Bronchial epithelial cell (primary cell): ENCODE measurements at places on chromosomes 5 and 9. TPM values are rescaled to one million over a fixed set of nuclear protein-coding genes. Genes with fewer than 3 reads are reported as not detected.

F2RL2 gene
- total RNA-seq, result under 0.01 TPM in 1 of 2 replicates, not detected in the other

ANKDD1B gene
- 1.3 and 1.9 TPM in 2 replicates for total RNA-seq

PCDHA1 gene
- total RNA-seq, result under 0.01 TPM in 1 of 2 replicates, not detected in the other

GARNL3 gene
- total RNA-seq, result 2.4 and 5.4 TPM in 2 replicates

SLC45A2 gene
- total RNA-seq, result not detected in 2 replicates

BARHL1 gene
- total RNA-seq, result not detected in 2 replicates

MRPL22 gene
- 14.2 and 30.7 TPM in 2 replicates for total RNA-seq

PCDHB8 gene
- under 0.01 TPM in 2 replicates for total RNA-seq

CBY3 gene
- total RNA-seq, result not detected in 2 replicates

PCDHGA7 gene
- total RNA-seq, result under 0.01 and 0.51 TPM in 2 replicates

TEX48 gene
- total RNA-seq, result not detected in 2 replicates

TRPM3 gene
- total RNA-seq, result not detected in 2 replicates

NEURL1B gene
- total RNA-seq, result 4.7 and 6.4 TPM in 2 replicates

NRG2 gene
- under 0.01 TPM in 2 replicates for total RNA-seq

RLN2 gene
- total RNA-seq, result 0.26 and 0.90 TPM in 2 replicates

PCDHB12 gene
- 0.13 TPM in 1 of 2 replicates, not detected in the other for total RNA-seq

SPATA31D4 gene
- total RNA-seq, result not detected in 2 replicates

TCOF1 gene
- 8.4 and 9.0 TPM in 2 replicates for total RNA-seq

FGF18 gene
- total RNA-seq, result under 0.01 TPM in 1 of 2 replicates, not detected in the other

RAD17 gene
- total RNA-seq, result 17.6 and 23.2 TPM in 2 replicates

SLIT3 gene
- 0.79 and 1.7 TPM in 2 replicates for total RNA-seq

CDKN2A gene
- 1.6 and 3.5 TPM in 2 replicates for total RNA-seq

GZMA gene
- not detected in 2 replicates for total RNA-seq

GAPVD1 gene
- 44.0 and 58.0 TPM in 2 replicates for total RNA-seq

INSL6 gene
- total RNA-seq, result not detected in 2 replicates

GLRA1 gene
- not detected in 2 replicates for total RNA-seq

PCDHGA10 gene
- total RNA-seq, result 2.1 and 5.2 TPM in 2 replicates

PRR16 gene
- 0.53 TPM in 1 of 2 replicates, not detected in the other for total RNA-seq

ARID3C gene
- total RNA-seq, result 0.26 TPM in 1 of 2 replicates, not detected in the other

VAV2 gene
- total RNA-seq, result 23.0 and 46.6 TPM in 2 replicates

MYMK gene
- not detected in 2 replicates for total RNA-seq

WDR38 gene
- not detected in 2 replicates for total RNA-seq

TNC gene
- 124 and 204 TPM in 2 replicates for total RNA-seq

INSYN2B gene
- total RNA-seq, result 0.53 TPM in 1 of 2 replicates, not detected in the other

C9orf153 gene
- total RNA-seq, result 0.26 TPM in 2 replicates

TRIO gene
- 69.4 and 71.6 TPM in 2 replicates for total RNA-seq

SOHLH1 gene
- total RNA-seq, result not detected in 2 replicates

IL13 gene
- not detected in 2 replicates for total RNA-seq

FOXD4L6 gene
- 0.13 TPM in 1 of 2 replicates, not detected in the other for total RNA-seq

SARDH gene
- total RNA-seq, result under 0.01 and 0.26 TPM in 2 replicates

DAB2 gene
- 0.51 and 0.79 TPM in 2 replicates for total RNA-seq

C7 gene
- under 0.01 TPM in 1 of 2 replicates, not detected in the other for total RNA-seq

FYB1 gene
- total RNA-seq, result 0.13 and 0.26 TPM in 2 replicates

SPINK6 gene
- total RNA-seq, result not detected in 2 replicates

MSX2 gene
- not detected in 2 replicates for total RNA-seq

DND1 gene
- total RNA-seq, result 0.26 TPM in 2 replicates

PCDHGB6 gene
- total RNA-seq, result 0.53 and 1.5 TPM in 2 replicates
